ENCODE measurements at places on chromosomes 2 and 18. TPM values are rescaled to one million over a fixed set of nuclear protein-coding genes. Genes with fewer than 3 reads are reported as not detected.

The NTSR2 gene
- not detected for total RNA-seq

The PRKAG3 gene
- not detected for total RNA-seq

The LINC00305 gene
- total RNA-seq = not detected

The MEIS1 gene
- total RNA-seq = 209 TPM

The CDH19 gene
- total RNA-seq = not detected

The TM4SF20 gene
- total RNA-seq = under 0.01 TPM

The PLGLB2 gene
- 0.72 TPM for total RNA-seq

The ZNF519 gene
- total RNA-seq = 4.7 TPM

The LRRC30 gene
- total RNA-seq = not detected

The KCNJ13 gene
- not detected for total RNA-seq

The INPP5D gene
- total RNA-seq = under 0.01 TPM

The RASGRP3 gene
- total RNA-seq = 3.0 TPM

The DSG2 gene
- 1.7 TPM for total RNA-seq

The OSBPL6 gene
- 3.2 TPM for total RNA-seq

The CCDC148 gene
- 0.56 TPM for total RNA-seq

The IL36G gene
- total RNA-seq = not detected

The LONRF2 gene
- 0.54 TPM for total RNA-seq

The CHRNG gene
- total RNA-seq = not detected

The REG3G gene
- not detected for total RNA-seq

The RGPD5 gene
- 14.3 TPM for total RNA-seq

The PCARE gene
- total RNA-seq = not detected

The AQP12B gene
- total RNA-seq = not detected

The CCDC68 gene
- total RNA-seq = 0.54 TPM

The CDK15 gene
- 33.0 TPM for total RNA-seq

The MSTN gene
- not detected for total RNA-seq

The SLC14A1 gene
- 21.7 TPM for total RNA-seq

The SIX3 gene
- not detected for total RNA-seq

The TXNDC2 gene
- 0.18 TPM for total RNA-seq

The GRB14 gene
- total RNA-seq = not detected

The ACMSD gene
- not detected for total RNA-seq

The KHK gene
- total RNA-seq = 0.56 TPM

The TPO gene
- not detected for total RNA-seq

The NT5DC4 gene
- not detected for total RNA-seq

The COL4A3 gene
- total RNA-seq = not detected

The TIGD1 gene
- 2.8 TPM for total RNA-seq

The OR6B2 gene
- total RNA-seq = not detected

The SOWAHC gene
- 4.8 TPM for total RNA-seq

The DOCK10 gene
- 63.6 TPM for total RNA-seq

Data from IMR-90 (cell line).